Left kidney (tissue), 8 donors: ENCODE measurements at places on chromosomes 12 and 14.

GRCh38 chr14:99408286-99408970 lies 72.2 kb downstream of the SETD3 start:
- DNase-seq, result no peak

GRCh38 chr14:106883218-106883692 lies 1356.9 kb downstream of the TMEM121 start:
- no peak for DNase-seq

GRCh38 chr12:118714051-118714460 lies 267.3 kb upstream of the SRRM4 start:
- no peak for DNase-seq

- no peak for DNase-seq
Observed at GRCh38 chr12:95547522-95548055, 3.7 kb downstream of the USP44 start.

GRCh38 chr14:106840258-106840657 lies 1313.9 kb downstream of the TMEM121 start:
- no peak for DNase-seq
